Stimulated activated CD8-positive, alpha-beta memory T cell treated with anti-CD3 and anti-CD28 coated beads, Interleukin-4, amount 100 ng/mL, for 1 hour (primary cell): ENCODE measurements at places on chromosomes 2 and 18.

DNA sequence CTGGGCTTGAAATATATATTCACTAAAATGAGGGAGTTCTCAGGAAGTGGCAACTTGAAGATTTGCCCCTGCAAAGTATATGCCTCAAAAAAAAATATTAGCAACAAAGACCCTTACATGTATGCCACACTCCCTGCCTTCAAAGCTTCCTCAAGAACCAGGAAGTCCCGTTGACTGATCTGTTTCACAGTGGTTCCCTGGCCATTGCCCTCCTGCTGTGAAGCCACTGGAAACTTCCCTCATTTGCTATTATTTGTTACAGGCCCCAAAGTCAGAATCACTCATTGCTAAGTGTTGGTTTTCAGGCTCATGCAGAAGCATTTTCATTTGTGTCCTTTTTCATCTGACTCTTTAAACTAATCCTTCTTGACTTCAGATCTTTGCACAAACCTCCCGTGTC lies 421.5 kb downstream of the ZNF521 start:
- no peak for DNase-seq

DNA sequence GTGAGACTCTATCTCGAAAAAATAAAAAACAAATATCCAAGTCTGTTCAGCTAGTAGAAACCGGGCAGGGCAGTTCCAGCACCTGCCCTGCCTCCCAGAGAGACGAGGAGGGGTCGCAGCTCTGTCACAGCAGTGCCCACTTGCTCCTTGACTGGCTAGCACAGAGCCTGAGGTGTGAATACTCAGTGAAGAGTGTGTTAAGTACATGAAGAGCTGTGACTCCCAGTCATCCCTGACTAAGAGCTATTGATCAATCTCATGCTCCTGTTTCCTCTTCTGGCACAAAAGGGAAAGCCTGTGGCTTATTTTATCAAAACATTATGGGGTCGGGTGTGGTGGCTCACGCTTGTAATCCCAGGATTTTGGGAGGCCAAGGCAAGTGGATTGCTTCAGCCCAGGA lies 83.0 kb upstream of the FZD7 start:
- DNase-seq = no peak

- DNase-seq = no peak
Observed at GRCh38 chr2:128596396-128597120, 277.9 kb upstream of the HS6ST1 start.

GRCh38 chr18:40380686-40381439 lies 1574.2 kb upstream of the PIK3C3 start:
- DNase-seq = no peak

DNA sequence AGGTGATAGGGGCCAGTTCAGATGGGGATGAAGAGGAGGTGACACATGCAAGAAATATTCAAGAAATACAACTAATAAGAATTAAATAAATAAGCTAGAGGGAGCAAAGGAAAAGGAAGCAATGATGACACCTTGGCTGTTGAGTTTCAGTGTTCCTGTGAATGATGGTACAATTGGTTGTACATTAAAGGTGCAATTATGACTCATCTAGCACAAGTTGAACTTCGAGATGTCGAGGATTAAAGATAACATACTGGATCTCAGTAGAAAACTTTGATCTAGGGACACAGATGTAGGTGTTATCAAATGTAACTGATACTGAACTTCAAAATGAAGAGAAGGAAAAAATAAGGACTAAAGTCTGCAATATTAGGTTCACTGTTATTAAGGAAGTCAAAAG lies 760.6 kb upstream of the CHAC2 start:
- no peak for DNase-seq

DNA sequence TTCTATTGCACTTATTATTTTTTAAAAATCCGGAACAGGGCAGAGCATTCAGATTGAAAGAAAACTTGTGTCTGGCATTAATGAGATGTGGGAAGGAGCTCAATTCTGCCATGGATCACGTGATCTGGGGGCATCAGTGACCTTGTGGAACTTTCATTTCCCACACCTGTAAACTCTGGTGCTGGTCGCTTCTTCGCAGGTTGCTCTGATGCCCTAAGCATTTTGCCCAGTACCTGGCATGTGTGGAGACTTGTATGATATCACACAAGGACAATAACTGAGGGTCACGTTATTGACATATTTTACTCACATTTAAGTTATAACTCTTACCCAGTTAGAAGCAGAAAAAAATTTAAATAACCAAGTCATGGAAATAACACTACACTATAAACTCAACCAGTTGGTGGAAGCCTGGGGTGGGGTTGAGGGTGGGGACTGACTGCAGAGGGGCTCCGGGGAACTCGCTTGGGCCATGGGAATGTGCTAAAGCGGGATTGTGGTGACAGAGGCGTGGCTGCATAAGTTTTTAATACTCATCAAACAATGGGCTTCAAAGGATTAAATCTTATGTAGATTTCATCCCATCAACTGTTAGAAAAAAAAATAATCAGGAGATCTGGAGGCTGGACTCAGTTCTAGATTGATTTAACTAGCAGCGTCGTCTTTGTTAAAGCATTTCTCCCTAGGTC lies 36.5 kb downstream of the ST3GAL5 start:
- no peak for DNase-seq

DNA sequence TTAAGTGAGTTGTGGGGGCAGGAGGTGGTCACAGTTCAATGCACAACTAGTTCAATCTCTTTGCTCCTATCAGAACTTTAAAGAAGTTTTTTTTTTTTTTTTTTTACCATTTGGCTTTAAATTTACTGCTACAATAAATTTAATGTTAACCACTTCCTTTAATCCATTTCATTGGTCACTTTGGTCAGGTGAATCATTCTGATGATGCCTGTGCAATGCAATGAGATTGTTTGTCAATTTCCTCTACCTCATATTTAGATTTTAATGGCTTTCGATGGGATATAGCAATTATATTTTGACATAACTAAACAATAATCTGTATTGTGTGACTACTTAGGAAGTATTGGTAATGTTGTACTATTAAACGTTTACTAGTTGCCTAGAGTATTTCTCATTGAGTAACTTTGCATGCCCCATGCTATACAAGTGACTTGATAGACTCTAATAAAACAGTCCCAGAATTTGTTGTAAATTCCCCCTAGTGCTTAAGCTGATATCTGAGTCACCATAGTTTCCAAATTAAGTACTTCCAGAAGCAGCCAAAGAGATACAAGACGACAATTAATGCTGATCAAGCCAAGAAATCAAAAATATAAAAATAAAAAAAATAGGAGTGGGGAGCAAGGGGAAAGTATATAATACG lies 52.9 kb upstream of the SERPINB2 start:
- DNase-seq = no peak

DNA sequence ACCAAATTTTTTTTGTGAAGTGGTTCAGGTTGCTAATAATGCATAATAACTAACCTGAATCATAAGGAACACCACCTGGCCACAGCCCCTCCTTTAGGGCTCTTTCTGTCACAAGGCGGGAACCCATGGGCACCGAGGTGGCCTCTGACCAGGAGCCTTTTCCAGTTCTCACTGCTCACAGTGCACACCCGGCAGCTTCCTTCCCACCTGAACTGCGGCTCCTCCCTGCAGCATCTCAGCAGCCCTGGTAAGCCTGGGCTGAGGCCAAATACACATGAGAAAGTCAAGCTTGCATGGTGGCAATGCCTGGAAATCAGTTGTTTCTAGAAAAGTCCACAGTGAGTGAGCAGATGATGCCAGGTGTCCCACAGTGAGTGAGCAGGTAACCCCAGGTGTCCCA lies 77.6 kb upstream of the SNTG2 start:
- DNase-seq = no peak

GRCh38 chr18:79479761-79480161 lies 84.0 kb downstream of the NFATC1 start:
- no peak for DNase-seq

DNA sequence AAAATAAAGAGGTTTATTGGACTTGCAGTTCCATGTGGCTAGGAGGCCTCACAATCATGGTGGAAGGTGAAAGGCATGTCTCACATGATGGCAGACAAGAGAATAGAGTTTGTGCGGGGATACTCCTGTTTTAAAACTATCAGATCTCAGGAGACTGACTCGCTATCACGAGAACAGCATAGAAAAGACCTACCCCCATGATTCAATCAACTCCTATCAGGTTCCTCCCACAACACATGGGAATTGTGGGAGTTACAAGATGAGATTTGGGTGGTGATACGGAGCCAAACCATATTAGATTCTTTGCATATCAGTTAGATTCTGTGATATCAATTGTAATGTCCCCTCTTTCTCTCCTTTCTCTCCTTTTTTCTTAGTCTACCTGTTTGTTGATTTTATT lies 1178.7 kb upstream of the LRRTM1 start:
- DNase-seq = no peak

- DNase-seq = no peak
Observed at GRCh38 chr2:169080250-169081069, 11.1 kb downstream of the DHRS9 start.

GRCh38 chr2:203994735-203995134 lies 58.2 kb downstream of the ICOS start:
- DNase-seq = no peak

- no peak for DNase-seq
Observed at GRCh38 chr2:166451468-166451867, 42.6 kb downstream of the SCN7A start.

- DNase-seq = no peak
Observed at GRCh38 chr18:60259052-60259681, 113.4 kb downstream of the MC4R start.

DNA sequence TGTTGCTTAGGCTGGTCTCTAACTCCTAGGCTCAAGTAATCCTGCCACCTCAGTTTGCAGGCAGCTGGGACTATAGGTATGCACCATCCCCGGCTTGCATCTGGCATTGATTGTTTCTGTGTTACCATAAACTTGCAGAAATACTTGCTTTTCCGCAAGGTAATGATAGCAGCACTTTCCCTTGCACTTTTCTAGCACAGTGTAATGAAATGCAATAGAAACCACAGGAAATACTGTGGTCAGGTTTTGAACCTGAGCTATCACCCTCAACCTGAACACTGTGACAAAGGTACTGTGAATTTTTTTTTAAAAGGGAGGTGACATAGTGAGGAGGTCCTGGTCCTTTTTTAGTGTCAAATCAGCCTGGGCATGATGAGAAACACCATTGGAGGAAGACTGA lies 38.3 kb downstream of the DHRS9 start:
- DNase-seq = no peak

DNA sequence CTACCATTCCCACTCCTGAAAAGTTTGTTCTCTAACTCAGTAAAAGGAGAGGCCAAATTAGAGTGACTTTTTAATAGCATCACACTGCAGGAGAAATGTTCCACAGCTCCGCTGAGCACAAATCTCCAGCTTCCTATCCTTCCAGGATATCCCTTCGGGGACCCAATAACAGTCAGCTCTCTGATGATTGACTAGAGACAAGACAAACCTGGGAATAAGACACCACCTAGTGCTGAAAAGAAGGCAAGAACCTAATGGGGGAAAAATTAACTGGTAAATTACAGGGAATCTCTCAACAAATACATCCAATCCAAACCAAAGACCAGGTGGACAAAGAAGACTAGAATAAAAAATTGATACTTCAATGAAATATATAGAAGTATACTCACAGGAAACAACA lies 977.1 kb upstream of the SOX11 start:
- no peak for DNase-seq

- DNase-seq = no peak
Observed at GRCh38 chr2:234450431-234451124, 46.3 kb downstream of the ARL4C start.

DNA sequence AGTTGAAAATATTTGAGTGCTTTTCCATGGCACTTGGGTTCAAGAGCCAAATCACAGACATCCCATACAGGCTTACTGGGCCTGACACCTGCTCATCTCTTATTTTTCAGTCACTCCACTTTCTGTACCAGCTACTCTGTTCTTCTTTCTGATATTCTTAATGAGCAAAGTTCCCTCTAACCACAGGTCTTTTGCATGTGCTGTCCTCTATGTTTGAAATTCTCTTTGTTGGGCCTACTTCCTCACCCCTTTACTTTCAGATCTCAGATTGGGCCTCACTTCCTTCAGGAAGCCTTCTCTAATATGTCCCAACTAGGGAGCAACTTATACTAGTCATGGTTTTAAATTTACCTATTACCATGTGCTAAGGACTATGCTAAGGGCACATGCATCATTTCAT lies 81.8 kb upstream of the RBMS1 start:
- DNase-seq = no peak

DNA sequence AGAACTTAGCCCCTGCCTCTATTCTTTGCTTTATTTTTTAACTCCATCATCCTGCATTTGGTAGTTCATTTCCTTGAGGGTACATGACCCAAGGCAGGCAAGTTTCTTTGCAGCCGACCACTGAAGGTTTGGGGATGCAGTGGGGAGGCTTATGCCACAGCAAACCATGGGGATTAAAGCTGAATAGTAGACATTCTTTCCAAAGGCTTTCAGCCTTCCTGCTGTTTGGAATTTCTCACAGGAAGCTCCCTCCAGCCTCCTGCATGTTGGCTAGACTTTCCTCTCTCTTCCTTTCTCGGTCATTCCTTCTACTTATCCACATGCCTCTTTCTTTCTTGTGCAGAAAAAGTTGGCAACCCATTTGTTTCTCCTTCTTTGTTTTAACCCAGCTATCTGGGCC lies 77.3 kb downstream of the SOCS6 start:
- DNase-seq = no peak
